ENCODE measurements at places on chromosomes 12 and 14.
A peak's percentile ranks its signal among the peaks of the same experiment; 100 is the strongest.

GRCh38 chr14:65168840-65169239, 66.5 kb upstream of the MAX start:
- DNase-seq: peak; percentile 83

DNA sequence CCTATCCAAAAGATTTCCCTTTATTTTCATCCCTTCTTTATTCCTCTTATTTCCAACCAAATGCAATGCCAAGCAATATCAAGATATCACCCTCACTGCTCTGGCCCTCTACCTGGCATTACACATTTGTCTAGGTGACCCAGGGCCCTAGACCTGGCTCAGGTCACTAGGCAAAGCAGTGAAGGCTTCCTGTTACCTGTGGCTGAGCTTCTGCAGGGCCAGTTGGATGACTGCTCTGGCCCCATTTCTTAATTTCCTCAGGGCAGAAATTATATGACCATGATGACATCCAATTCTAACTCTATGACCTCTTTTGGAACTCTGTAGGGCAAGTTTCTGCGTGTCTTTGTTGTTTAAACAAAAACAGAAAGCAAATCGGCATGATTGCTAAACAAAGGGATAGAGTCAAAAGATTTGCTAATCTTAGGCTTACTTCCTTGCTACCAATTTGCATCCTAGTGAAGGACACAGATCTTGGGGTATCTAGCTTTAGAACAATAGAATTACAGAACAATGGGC, 7.4 kb upstream of the CCDC198 start:
- no peak for DNase-seq

DNA sequence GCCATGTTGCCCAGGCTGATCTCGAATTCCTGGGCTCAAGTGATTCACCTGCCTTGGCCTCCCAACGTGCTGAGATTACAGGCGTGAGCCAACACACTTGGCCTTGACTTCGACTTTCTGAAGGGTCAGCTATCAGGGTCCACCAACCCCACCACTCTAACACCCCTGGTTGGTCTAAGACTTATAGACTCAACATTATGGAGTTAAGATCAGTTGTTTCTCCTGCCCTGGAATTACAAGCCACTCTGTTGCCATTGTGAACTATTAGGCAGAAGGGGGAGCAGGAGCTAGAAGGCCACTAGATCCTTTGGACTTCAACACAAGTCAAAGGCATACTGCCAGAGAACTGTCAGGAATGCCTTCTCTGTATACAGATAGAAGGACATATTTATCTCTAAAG, 1.9 kb upstream of the PSMB11 start:
- DNase-seq: no peak

- DNase-seq: no peak
Observed at GRCh38 chr12:110067531-110067930, 19.2 kb upstream of the C12orf76 start.

DNA sequence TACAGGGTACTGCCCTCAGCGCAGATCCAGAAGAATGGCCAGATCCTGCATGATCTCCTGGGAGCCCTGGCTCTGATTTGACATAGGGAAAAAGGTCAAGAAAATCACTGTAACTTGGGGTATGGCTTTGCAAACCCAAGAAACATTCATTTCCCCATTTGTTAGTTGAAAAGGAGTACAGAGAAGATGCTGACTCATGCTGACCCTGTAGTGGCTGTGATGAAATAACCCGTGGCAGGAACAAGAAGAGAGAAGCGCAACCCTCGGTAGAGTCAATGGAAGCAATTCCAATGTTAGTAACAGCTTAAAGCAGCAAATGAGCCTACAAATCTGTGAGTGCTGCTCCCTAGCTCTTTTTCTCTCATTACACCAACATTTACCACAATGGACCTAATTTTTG, 281.6 kb upstream of the NPAS3 start:
- DNase-seq: peak; percentile 75

DNA sequence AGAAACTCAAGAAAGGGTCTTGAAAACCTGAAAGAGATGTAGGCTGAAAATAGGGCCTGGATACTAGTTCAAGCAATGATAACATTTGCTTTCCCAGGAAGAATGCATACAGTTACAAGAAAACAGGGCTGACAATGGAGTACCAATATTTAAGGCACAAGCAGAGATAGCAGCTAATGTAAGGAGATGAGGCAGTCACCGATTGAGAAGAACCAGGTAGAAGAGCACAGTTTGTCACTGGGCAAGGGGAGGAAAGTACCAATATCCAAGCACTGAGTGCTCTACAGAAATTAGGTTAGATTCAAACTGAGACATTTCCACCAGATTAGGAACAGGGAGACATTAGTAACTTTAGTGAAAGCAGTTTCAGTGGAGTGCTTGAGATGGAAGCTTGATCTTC, 19.9 kb downstream of the RPS6KA5 start:
- DNase-seq: no peak

DNA sequence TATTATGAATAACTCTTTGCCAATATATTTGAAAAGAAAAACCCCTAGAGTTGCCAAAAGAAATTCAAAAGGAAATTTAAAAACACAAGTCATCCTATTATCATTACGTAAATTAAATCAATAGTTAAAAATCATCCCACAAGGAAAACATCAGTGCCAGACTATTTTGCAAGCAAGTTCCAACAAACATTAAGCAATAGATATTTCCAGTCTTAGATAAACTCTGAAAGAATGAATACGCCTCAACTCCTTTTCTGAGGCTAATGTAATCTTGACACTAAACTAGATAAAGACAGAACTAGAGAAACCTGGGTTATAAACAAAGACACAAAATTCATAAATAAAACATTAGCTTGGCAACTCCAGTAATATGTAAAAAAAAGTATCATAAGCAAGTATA, 245.9 kb downstream of the FOXN3 start:
- DNase-seq: peak; percentile 10

GRCh38 chr12:14896521-14897169, 11.0 kb upstream of the MGP start:
- peak; percentile 57 for DNase-seq

GRCh38 chr14:20454516-20455354, at the start of the genes APEX1 and OSGEP:
Gene APEX1 (plus strand): TSS chr14:20455226. CDS start chr14:20455646, 420 bp downstream.
Gene OSGEP (minus strand): TSS chr14:20454812. CDS start chr14:20454683, 129 bp downstream.
- peak; percentile 99 for DNase-seq

DNA sequence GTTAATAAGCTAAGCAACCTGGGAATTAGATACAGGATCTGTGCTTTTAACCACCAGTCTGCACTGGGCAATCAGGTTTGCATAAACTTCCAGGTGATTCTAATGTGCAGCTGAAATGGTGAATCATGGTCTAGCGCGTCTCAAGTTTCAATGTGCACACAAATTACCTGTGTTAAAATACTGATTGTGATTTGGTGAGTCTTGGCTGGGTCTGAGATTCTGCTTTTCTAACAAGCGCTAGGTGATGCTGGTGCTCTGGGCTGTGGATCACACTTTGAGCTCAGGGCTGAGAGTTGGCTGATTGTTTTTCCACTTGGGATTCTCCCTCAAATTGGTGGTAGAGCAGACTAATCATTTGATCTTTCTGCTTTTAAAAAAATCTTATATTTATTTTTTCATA, 124.8 kb downstream of the C12orf75 start:
- DNase-seq: no peak

DNA sequence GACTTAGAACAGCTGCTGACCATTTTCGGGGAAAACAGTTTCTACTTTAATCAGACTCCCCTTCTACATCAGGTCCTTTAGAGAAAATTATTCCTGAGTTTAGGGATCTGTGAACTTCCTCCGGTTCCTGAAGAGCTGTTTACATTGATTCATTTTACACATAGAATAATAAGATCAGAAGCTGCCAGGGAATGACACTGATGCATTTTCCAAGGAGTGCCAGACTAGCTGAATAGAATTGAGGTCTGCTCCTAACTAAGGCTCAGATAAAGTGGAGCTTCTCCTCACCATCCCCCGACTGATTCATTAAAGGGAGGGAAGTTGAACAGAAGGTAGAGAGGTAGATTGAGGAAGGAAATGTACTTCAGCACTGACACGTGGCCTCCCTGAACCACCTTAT, 41.9 kb upstream of the PSMA6 start:
- DNase-seq: no peak

Data from foreskin fibroblast (primary cell).